ENCODE measurements at places on chromosomes 2 and 18.

DNA sequence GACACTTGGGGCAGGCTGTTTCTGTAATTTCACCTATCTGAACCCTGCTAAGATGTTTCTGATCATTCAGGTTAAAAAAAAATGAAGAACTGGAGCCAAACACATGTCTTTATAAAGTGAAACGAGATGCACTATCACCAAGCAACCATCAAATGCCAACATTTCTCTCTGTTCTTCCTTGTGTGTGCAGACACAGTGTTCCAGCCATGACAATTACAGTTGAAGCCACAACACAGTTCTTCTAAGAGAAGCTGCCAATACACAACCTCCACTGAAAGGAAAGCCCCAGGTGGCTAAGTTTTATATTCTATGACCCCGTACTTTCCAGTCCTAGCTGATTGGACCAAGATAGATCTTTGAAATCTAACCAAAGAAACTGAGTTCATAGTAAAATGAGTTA is 181.8 kb downstream of the RAD51AP2 start:
- DNase-seq: no peak

GRCh38 chr2:205245001-205245400 is 437.3 kb upstream of the NRP2 start:
- DNase-seq: no peak

GRCh38 chr18:35835833-35836232 is 136.6 kb upstream of the RMP24 start:
- DNase-seq: no peak

DNA sequence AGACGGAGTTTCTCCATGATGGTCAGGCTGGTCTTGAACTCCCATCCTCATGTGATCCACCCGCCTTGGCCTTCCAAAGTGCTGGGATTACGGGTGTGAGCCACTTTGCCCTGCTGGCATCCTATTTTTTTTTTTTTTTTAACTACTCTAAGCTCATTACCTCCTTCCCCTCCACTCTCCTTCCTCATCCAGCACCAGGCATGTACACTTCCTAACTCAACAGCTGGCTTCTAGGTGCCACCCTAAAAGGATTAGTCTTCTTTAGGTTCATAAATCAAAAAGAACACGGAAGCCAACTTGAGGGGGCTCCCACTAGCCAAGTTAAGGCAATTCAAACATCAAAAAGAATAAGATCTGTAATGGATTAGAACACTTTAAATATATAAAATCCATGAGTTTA is 70.6 kb upstream of the TEX51 start:
- no peak for DNase-seq

DNA sequence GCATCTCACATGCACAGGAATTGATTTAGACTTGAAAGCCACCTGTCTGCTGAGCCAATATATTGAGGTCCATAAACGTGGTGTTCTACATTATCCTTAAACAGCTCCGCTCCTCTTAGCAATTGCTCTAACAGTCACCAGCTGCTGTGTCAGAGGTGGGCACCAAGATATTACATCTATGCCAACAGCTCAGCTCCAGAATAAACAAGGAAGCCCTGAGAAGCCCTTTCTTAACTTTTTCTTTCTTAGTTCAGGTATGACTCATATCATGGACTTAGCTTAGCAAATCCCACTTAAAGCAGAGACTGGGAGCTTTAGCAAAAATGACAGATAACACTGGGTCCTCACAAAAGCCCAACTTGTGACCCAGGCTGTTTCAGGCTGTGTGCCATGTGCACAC is 436.6 kb downstream of the IRS1 start:
- no peak for DNase-seq

GRCh38 chr18:26714739-26715138 is 150.8 kb downstream of the AQP4 start:
- no peak for DNase-seq

GRCh38 chr2:221103930-221104329 is 468.2 kb downstream of the EPHA4 start:
- no peak for DNase-seq

GRCh38 chr2:24349097-24349496 is 11.2 kb downstream of the ITSN2 start:
- no peak for DNase-seq

DNA sequence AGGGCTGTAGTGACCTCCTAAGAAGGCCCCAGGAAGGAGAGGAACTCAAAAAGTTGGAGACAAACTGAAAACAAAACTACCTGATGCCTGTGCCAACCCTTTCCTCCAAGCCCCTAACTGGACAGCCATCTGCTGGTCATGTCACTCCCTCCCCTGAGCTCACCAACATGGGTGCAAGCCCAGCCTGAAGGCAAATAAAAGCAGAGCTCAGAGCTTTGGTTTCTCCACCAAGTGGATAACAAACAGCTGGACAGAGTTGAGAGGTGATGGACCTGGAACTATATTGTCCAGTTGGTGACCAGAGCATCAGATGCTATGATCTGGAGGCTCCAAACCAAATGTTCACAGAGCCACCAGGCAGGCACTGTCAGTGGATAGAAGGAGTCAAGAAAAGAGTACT is 34.6 kb upstream of the MAL start:
- no peak for DNase-seq

DNA sequence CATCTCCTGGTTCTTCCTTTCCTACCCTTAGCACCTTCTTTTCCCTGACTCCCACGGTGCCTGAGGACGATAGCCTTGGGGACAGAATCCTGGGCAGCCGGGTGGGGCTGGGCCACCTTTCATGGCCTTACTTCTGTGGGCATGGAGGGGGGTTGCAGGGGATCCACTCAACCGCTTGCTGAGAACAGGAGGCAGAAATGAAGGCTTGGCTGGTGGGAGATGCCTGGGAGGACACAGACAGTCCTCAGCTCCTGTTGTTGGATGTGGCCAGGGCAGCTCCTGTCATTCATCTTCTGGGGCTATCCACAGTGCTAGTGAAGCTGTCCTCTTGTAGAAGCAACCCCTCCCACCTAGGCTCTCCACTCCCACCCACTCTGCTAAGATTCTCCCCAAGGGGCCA is 95.5 kb upstream of the CELF4 start:
- DNase-seq: no peak

- DNase-seq: no peak
These were observed 52.4 kb upstream of the PPM1B start for GRCh38 chr2:44116319-44116718.

GRCh38 chr2:113910110-113910717 is 20.3 kb downstream of the ACTR3 start:
- DNase-seq: peak; percentile 2

GRCh38 chr18:51525453-51526225 is 328.2 kb upstream of the MEX3C start:
- no peak for DNase-seq

DNA sequence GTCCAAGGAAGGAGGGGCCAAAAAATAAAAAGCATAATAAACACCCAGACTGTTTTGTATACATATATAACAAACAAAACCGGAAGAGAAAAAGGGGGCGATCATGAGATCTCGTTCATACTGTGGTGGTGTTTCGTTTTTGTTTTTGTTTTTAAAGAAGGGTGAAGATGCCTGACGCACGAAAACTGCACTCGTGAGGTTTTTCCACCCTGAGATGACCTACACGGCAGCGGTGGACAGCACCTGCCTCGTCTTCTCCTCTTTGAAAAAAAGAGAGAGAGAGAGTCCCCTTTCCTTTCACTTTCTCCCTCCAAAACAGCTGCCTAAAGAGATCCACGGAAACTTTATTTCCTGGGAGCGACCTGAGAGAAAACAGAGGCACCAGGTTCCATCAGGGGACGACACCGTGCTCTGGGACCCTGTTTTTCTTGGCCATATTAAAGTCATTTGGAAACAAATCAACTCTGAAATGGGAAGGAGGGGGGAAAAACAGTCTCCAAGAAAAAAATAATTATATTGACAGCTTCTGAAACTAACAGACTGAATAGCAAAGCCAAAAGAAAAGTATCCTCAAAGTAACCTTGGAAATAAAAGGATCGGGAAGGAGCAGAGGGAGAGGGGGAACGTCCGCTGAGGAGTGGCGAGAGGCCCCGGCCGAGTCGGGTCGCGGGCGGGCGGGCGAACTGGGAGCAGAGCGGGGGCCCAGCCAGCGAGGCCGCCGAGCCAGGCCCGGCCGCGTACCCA is 3.5 kb downstream of the POU3F3 start:
- no peak for DNase-seq

- DNase-seq: no peak
These were observed 2.0 kb downstream of the BCL11A start for GRCh38 chr2:60551240-60552077.

GRCh38 chr2:72292433-72292832 is 144.8 kb upstream of the CYP26B1 start:
- no peak for DNase-seq

DNA sequence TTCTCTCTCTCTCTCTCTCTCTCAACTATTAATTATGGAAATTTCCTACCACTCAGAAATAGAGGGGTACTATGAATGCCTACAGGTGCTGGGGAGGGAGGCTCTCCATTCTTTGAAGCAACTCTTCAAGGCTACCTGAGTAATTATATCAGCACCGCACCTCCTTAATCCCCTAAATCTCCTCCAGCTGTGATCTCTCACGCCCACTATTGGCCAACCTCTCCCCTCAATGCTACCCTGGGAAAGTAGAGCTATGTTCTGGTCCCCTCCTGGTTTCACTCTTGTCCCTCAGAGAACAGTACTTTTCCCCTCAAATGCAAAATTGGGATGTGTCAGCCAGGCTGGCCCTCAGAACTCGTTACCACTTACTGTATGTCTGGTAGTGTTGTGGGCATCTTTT is 1.6 kb downstream of the MOCOS start:
- no peak for DNase-seq

DNA sequence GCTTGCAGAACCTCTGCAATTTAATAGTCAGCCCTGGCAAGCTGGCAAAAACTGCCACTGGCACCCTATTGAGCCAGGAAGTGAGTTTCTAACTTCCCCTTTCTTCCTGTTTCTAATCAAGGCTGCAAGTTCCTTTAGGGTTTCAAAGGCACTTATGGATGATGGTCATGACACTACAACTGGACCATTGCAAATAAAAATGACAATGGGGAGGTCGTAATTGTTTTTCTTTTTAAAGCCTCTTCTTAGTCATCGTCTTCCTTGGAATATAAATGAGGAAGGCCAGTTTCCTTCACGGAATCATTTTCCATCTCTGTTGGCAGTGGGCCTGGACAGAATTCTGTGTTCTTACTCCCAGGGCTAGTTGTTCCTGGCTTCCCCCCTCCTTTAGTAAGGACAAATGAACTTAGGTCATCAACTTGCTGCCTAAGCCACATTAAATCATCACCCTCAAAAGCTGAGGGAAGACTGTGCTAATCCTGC is 35.8 kb downstream of the SH3RF3 start:
- DNase-seq: no peak

DNA sequence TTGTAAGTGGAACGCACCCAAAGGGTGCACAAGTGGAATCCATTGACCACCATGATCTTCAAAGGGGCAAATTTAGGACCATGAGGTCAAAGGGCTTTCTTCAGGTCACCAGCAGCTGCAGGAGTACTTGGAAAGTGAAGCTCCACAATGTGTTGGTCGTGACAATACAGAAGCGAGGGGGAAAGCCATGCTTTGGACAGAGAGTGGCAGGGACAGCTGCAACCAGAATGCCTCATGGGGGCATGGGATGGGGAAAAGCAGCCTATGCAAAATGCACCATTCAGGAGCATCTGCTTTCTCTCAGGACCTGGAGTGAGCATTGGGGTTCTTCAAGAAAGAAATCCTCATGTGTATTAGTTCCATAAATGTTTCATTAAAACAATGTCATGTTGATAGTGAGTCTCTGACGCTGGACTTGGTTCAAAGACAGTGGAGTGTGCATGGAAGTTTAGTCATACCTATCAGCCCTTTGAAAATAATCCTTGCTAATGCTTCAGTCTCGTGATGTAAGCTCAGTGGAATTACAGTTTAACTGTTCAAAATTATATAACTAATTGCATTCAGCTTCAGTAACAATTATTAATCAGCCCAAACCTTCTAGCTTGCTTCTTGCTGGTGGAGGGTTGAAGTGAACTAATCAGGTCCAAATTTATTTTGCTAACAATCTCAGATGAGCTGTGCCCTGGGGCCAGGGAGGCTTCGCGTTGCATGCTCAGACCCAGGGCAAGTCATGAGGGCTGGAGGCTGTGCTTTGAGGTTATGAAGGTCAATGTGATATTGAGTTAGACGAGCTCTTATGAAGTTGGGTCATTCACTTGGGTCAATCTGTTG is 41.6 kb downstream of the ACKR3 start:
- no peak for DNase-seq

DNA sequence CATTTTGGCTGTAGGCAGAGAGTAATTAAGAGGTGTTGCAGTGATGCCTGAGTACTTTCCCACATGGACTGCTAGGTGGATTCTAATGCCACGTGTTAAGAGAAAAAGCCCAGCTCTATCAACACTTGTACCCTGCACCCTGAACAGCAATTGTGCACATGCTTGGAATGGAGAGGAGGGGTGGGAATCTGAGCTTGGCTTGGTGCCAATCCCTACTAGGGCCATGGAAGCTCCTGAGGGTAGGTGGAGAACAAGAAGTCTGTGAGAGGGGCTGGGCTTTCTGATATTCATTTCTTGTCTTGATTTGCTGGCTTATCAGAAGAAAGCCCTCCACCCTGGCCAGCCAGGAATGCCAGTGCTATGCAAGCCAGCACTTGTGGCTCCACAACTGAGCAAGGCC is 292.2 kb downstream of the KCNS3 start:
- no peak for DNase-seq

DNA sequence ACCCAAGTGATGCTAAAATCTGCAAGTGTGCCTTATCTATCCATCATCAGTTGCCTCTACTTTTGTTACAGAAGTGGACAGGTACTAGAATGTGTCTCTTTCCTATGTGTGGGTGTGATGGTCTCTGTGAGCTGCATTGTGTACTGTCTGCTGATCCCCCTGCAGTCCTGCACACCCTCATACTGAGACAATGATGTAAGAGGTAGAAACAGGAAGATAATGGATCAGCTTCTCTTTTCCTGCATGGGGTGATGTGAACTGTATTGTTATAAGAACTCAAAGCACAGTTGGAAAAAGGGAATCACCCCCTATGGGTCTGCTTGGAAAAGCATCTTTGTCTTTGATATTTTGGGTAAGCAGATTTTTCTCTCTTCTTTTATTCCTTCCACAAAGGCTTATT is 537.6 kb upstream of the CDH2 start:
- DNase-seq: no peak

- no peak for DNase-seq
These were observed 20.6 kb downstream of the TEX44 start for GRCh38 chr2:231613331-231613662.

- no peak for DNase-seq
These were observed 16.8 kb downstream of the SP140L start for GRCh38 chr2:230343747-230344146.

- no peak for DNase-seq
These were observed 218.8 kb downstream of the CYP26B1 start for GRCh38 chr2:71928734-71929481.

DNA sequence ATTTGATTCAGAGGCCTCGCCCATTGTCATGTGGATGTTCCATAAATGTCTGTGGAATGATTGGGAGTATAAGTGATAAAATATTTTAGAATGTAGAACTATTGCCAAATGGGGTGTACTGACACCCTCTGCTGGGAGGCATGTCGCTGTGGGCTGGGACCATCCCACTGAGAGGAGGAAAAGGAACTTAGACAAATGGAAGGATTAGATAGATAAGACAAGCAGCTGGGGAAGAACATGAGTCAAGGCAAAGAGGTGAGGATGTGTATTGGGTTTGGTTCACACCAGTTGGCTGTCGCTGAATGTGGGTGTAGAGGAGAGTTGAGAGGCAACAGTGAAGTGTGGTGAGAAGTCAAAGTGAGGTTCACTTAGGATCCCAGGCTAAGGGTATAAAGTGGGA is 4.0 kb downstream of the C2orf74 start:
- DNase-seq: no peak

Data from activated CD4-positive, CD25-positive, alpha-beta regulatory T cell (primary cell).